ENCODE measurements at places on chromosomes 1 and 21.

- no peak for DNase-seq
Measured at GRCh38 chr1:10965546-10966226, 46.8 kb upstream of the TARDBP start.

- no peak for DNase-seq
Measured at GRCh38 chr1:5711079-5711478, 281.1 kb downstream of the NPHP4 start.

DNA sequence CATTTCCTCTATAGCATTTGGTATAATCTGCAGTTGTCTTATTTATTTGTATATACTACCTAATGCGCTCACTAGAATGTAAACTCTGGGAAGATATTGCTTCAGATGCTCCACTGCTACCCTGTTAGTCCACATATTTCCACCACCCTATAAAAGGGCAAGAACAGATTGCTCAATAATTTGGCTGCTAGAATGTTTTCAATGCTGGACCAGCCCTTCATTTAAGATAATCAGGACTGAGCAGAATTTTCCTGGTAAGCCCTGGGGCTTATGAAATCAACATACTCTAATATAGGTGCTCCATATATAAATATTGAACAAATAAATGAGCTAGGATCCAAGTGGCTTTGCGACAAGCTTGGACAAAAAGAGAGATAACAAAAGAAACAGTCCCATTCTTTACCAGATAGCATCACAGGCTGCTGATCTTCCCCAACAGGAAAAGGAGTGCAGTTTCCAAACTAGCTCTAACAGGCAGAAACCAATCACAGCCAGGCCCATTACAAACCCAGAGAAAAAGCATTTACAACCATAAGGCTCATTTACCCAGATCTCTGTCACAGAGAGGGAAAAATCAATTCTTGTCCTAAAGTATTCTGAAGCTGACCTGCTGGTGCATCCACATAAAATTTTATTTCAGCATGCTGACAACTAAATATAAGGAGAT, 8.3 kb downstream of the BCAR3 start:
- no peak for DNase-seq

- no peak for DNase-seq
Measured at GRCh38 chr21:38699048-38699447, 106.7 kb upstream of the ETS2 start.

GRCh38 chr1:79760531-79760930, 754.0 kb upstream of the ADGRL4 start:
- no peak for DNase-seq

DNA sequence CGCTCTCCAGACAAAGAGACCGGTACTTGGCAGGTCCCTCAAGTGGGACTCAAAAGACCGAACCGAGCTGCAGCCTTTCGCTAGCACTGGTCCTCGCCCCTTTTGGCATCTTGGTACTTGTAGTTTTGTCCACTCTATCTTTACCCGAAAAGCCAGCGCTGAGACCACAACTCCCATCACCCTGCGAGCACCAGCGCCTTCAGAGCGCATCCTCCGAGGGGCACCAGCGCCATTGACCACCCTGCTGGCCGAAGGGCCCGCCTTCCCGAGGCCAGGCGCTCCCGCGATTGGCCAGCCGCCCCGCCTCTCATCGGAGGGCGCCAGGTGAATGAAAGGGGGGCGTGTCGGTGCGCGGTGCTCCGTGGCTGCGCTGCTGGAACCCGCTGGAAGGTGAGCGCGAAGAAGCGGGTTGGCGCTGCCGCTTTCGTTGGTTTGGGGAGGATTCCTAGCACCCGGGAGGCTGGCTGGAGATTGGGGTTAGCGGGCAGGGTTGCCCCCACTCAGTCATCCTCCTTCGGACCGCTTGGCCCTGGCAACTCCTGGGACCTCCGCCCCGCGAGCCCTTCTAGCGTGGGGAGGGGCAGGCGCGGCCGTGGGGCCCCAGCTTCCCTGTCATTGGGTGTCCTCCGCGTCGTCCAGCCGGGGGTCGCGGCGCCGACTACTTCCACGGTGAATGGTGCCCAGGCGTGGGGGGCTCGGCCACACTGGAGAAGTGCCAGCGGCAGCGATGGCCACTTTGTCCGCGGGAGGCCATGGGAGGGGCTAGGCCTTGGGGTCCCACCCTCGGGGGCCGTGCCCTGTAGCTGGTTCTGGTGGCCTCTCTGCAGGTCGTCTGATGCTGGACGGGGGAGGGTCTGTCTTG, at the start of gene ZBTB8B:
ZBTB8B (plus strand) TSS at position 357 of the 862 bp plus-strand sequence. CDS start 5,553 bp downstream, outside the sequence.
- no peak for DNase-seq

- no peak for DNase-seq
Measured at GRCh38 chr1:93028542-93028941, 50.5 kb upstream of the MTF2 start.

- no peak for DNase-seq
Measured at GRCh38 chr1:241775021-241775420, 73.0 kb upstream of the EXO1 start.

GRCh38 chr1:19650416-19651140, 6.5 kb downstream of the NBL1 start:
- DNase-seq, result no peak

- no peak for DNase-seq
Measured at GRCh38 chr1:30171537-30172298, 551.7 kb downstream of the MATN1 start.

DNA sequence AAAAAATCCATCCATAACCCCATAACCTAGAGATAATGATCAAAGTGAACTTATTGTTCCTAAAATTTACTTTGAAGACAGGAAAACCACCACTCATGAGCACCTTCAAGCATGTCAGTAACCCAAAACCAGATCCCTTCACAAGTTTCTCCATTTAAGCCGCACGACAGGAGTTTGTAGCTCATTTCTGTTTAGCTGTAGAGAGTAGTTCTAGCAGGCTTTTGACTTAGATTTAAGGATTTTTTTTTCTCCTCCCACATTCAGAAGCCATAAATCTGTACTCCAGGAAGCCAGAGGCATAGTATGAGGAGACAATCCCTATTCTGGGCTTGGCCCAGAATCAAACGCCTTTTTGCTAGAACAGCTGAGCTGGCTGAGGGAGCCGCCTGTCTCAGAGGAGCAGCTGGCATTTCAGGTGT, 25.6 kb downstream of the TOMM20 start:
- DNase-seq, result no peak

DNA sequence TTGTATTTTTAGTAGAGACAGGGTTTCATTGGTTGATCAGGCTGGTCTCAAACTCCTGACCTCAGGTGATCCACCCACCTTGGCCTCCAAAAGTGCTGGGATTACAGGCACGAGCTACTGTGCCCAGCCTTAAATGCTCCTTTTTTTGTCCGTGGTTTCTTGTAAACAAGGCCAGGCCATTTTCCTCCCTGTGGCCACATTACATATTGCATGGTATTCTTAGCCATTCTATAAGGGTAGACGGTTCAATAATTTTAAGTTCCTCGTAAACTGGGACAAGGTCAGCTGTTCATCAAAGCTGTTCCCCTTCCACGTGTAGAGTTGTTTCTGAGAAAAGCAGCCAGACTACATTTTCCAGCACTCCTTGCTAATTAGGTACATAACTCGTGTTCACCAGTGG, 10.3 kb upstream of the LUZP1 start:
- no peak for DNase-seq

- DNase-seq, result no peak
Measured at GRCh38 chr1:53851571-53852285, 13.6 kb upstream of the NDC1 start.

DNA sequence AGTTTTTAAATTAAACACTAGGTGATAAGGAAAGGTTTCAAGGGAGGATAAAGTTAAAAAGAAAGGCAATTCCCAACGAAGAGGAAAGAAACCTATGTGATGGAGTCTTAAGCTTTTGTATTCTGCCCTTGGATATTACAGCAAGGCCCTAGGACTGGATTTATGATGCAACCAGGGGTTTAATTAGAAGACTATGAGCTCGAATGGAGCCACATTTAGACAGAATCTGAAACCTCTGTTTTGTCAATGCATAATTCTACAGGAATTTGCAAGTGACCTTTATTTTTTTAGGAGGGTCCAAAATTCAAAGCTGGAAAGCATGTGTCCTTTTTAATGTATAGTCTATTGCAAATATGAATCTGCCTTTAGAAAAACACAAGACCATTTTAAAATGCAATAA, 37.9 kb downstream of the TGFB2 start:
- no peak for DNase-seq

DNA sequence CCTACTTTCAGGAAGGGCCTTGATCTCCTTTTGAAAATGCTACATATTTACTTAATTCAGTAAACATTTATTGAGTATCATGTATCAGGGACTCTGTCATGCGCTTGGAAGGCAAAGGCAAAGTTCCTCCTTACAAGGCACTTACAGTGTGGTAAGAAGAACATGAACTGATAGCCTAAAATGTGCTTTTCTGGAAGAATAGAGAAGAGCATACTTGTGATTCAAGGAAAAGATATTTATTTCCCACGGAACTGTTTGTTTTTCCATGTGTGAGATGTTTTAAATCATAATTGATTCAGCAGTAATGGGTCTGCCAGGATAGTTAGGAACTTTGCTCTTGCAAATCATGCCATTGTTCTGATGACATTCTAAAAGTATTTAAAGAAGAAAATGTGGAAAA, 110.1 kb upstream of the ZNHIT6 start:
- DNase-seq, result no peak

- no peak for DNase-seq
Measured at GRCh38 chr1:110501488-110502132, 17.4 kb downstream of the KCNA10 start.

- DNase-seq, result no peak
Measured at GRCh38 chr21:36691555-36692041, 7.3 kb upstream of the SIM2 start.

GRCh38 chr1:179883040-179883744, 1.1 kb downstream of the TOR1AIP1 start:
- DNase-seq, result no peak

- DNase-seq, result no peak
Measured at GRCh38 chr1:233641029-233641428, 27.1 kb downstream of the KCNK1 start.

DNA sequence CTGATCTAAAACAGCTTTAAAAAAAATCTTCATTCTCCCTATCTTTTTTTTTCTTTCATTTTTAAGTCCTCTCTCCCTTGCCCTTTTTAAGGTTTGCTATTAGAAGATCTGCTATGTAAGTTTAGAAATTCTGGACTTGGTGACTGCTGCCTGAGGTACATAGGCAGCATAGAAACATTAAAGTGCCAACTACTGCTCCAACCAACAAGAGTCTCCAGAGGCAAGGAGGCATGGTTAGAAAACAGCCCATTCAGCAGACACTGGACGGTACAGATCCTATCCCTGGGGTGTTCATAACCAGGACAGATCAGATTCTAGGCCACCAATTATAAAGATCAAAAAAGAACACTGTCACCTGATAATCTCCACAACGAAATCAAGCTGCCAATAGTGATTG, 36.6 kb downstream of the GPR3 start:
- no peak for DNase-seq

DNA sequence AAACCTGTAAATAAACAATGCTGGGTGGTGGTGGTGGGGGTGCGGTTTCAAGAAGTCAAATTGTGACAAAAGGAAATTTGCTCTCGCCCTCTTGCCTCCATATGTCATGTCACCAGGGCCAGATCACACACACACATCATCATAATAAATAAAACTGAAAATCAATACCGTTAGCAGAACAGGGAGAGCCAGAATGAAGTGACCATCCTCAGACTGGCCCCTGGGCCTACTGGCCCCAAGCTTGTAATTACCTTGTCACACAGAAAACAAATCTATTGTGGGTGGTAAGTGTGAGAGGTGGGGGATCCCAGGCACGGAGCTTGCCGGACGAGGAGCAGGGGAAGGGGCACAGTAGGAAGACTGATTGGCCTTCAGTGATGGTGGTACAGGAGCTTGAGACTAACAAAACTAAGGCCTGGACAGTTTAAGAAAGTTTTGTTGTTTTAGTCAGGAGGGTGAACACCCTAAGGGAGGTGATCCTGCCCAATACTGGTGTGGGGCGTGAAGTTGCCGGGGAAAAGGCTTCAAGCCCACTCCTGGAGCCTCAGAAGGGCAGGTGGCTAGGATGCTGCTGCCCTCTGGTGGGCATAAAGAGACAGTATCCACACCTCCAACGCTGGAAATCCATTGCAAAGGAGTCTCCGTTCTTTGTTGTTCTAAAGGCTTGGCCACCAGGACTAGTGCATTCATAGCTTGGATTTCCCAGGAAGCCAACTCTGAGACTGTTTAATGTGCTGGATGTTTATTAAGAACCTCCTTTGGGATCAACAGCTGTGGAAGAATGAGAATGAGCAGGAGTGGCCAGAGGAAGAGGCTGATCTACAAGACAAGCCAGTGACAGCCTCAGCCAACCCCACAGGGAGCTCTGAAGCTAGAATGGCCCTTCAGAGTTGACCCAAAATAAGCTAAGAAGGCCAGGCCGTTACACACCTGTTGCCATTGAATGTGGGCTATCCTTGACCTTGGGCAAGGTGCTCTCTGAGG, 8.1 kb upstream of the C1orf216 start:
- peak; percentile 36 for DNase-seq

GRCh38 chr1:238329671-238330070, 438.9 kb upstream of the ZP4 start:
- no peak for DNase-seq

DNA sequence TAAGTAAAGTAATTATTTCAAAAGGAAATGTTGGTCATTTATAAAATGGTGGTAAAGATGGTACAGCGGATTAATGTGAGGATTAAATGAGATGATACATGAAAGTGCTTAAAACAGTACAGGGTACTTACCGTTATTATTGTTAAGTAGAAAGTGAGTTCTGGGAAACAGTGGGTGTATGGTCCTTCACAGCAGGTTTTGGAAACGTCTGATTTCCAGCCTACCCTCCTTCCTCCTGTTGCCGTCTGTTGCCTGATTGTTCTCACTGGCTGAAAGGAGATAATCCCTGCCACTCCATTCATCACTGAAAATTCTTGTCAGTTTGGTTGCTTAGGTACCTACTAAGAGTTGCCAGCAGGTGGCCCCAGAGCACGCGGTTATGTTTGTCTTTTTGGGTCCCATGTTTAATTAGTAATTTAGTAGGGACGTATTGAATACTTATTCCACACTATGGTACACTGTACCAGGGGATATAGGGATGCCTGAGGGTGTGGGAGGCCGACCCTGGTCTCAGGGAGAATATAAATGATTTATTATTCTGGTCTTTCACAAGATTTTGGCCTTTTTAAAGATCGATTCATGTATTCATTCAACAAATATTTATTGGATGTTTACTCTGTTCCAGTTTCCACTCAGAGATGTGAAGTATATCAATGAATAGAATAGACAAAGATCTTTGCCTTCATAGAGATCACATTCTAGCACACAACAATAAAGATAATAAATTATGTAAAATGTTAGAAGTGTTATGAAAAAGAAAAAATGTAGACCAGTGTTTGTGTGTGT, 30.8 kb upstream of the RPTN start:
- peak; percentile 36 for DNase-seq

GRCh38 chr1:28812669-28813468, 899 bp downstream of the OPRD1 start:
- no peak for DNase-seq
